Esophagus mucosa (tissue), 1 donor: ENCODE measurements at places on chromosomes 7 and 10. TPM values are rescaled to one million over a fixed set of nuclear protein-coding genes. Genes with fewer than 3 reads are reported as not detected.

DNA sequence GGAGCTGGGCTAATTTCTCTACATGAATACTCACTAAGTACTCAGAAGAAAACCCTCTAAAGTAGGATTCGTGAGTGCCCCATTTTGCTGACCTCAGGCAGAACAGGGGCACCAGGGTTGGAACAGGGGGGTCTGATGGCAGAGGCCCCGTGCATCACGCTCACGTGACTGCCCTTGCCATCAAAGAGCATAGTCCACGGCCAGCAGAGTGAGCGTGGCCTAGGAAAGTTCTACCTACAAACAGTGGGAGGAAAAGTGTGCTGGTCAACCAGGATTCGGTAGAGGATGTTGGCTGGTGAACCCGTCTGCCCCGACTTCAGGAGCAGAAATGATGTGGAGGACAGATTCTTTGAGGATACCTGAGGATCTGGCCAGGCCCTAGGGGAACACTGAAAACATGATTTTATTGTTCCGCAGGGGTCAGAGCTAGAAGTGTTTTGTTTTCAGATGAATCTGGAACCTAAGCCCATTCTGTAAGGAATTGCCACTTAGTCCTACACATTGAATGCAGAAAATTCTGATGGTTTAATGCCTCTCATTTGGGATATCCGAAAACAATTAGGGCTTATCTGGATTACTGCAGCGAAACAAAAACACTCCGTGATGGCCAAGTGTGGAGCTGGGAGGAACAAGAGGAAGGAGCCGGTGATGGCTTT, 138.8 kb upstream of the SHH start:
- ATAC-seq: no peak

DNA sequence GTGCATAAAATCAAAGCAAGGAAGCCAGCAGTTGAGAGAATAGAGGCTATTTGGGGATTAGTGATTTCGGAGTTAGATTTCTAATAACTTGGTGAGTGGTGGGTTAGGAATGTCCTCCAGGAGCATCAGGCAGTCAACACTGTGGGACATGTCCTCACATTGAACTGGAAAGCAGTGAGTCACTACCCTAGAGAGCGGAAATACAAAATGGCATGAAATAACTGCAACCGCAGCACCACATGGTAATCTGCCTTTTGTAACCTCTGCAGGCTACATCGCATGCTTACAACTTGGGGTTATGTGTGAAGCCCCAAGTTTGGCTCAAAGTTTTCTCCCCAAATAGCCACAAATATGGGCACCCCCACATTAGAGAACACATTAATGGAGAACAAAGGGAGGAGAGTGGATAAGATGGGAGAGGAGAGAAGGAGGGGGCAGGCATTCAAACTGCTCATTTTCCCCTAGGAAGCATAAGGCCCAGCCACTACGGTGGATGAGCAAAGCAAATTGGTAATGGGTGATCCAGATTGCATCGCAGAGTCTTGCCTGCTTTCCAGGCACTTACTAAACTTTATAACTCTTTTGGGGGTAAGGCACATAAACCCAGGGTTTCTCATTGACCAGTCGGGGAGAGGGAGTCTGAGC, 22.0 kb upstream of the SLF2 start:
- peak; percentile 88 for ATAC-seq

- no peak for ATAC-seq
Observed at GRCh38 chr7:66964411-66964810, 31.0 kb downstream of the SBDS start.

DNA sequence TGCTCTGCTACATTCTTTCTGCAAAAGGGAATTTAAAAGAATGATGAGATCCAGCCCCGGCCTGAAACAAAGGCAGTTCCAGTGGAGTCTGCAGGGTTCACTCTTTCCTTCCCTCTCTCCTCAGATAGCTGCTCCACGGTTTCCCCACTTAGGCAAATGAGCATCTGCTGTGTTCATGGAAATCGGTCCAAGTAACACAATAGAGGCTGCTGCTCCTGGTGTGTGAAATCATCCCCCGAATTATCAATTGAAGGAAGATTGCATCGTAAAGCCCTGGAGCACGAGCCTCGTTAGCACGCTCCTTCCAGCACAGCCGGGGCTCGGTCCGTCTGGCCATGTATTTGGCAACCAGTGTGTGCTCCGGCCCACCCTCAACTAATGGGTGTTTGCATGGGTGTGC, 108.3 kb upstream of the DPP6 start:
- ATAC-seq: no peak

- ATAC-seq: no peak
Observed at GRCh38 chr10:67864607-67865371, 19.7 kb upstream of the SIRT1 start.

DNA sequence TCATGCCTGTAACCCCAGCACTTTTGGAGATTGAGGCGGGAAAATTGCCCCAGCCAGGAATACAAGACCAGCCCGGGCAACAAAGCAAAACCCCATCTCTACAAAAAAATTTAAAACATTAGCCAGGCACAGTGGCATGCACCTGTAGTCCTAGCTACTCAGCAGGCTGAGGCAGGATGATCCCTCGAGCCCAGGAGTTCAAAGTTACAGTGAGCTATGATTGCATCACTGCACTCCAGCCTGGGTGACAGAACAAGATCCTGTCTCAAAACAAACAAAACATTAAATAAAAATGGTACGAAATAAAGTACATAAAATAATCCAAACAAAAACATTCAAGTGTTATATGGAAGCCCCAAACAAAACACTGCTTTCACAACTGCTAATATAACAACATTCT, 125.0 kb downstream of the SNX13 start:
- ATAC-seq: no peak

GRCh38 chr10:79391231-79392019, 44.2 kb downstream of the PPIF start:
- no peak for ATAC-seq

- ATAC-seq: no peak
Observed at GRCh38 chr10:76071653-76072365, 640.4 kb downstream of the LRMDA start.

- ATAC-seq: no peak
Observed at GRCh38 chr7:82273886-82274285, 169.7 kb downstream of the CACNA2D1 start.

DNA sequence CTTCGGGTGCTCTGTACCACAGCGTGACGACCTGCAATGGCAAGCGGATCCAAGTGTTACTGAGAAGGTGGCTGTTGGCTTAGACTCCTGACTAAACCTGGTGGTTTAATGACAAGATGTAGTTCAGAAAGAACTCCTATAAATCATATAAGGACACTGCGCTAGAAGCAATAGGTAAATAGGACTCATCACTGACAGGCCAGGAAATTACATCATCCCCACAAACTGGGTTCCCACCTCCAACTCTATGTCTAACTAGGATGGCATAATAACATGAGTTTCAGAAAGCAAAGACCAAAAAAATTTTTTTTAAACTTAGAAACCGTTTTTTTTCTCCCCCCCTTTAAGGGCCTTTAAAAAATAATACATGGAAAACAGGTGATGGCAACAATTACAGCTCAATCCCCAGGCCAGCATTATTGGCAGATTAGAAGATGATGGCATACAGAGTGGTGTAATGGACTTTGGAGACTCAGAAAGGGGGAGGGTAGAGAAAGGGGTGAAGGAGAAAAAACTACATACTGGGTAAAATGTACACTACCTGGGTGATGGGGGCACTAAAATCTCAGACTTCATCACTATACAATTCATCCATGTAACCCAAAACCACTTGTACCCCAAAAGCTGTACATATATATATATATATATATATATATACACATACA, 81.4 kb upstream of the FAM133B start:
- ATAC-seq: no peak

DNA sequence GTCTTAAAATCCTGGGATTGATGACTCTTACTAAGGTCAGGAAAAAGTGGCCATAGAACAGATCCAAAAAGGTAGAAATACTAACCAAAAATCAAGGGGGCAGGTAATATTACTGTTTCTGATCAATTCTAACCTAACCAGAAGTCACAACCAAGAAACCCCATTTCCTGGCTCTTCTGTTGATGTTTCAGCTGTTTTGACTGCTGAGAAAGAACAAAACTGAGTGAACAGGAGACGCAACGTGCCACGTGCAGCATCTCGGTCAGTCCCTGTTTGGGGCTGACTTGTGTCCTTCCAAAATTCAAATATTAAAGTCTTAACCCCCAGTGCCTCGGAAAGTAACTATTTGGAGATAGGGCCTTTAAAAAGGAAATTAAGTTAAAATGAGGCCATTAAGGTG, 56.8 kb downstream of the JAZF1 start:
- no peak for ATAC-seq

GRCh38 chr10:70950037-70950436, 61.7 kb upstream of the PCBD1 start:
- ATAC-seq: no peak

CLEC2L gene
- not detected for total RNA-seq

SOSTDC1 gene
- total RNA-seq: 1.9 TPM

ZNF394 gene
- total RNA-seq: 15.4 TPM

C7orf25 gene
- total RNA-seq: 3.8 TPM

TUBB8 gene
- not detected for total RNA-seq

GNGT1 gene
- 0.08 TPM for total RNA-seq
